Neural crest cell (in vitro differentiated cells): ENCODE measurements at places on chromosomes 1 and 21.

- DNase-seq, result no peak
Observed at GRCh38 chr1:177010211-177010825, 154.2 kb downstream of the ASTN1 start.

DNA sequence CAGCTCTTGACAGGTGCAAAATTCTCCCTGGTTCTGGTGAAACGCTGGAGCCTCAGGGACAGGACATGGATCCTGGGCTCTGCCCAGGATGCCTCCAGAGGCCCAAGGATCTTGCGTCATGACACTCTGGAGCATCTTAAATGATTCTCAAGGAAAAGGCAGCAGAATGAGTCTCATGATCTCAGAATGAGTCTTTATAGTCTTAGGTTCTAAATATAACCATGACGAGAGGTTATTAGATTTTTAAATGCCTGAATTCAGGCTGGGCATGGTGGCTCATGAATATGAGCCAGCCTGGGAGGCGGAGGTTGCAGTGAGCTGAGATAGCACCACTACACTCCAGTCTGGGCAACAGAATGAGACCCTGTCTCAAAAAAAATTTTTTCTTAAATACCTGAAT lies 55.5 kb downstream of the ECE1 start:
- no peak for DNase-seq

GRCh38 chr1:74427681-74428080 lies 84.7 kb downstream of the LRRC53 start:
- DNase-seq, result no peak

GRCh38 chr1:109995536-109995935 lies 11.0 kb downstream of the AHCYL1 start:
- DNase-seq, result no peak

GRCh38 chr1:55195521-55196233 lies 19.5 kb downstream of the USP24 start:
- DNase-seq, result no peak

DNA sequence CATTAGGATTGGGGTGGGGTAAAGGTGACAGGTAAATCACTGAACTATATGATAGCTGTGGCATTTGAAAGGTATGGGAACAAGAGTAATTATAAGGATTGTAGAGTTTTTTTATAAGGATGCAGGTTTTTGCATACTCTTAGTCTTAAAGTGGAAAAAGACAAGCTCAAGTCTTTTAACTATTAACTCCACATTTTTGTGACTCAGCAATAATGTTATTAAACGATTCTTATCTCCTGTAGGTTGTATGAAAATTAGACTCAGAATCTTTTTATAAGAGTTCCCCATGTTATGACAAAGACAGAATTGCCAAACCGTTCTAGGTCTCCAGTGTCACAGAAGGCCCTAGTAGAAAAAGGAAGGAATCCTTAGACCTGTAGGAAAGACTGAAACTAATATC lies 49.9 kb upstream of the TTLL7 start:
- no peak for DNase-seq

DNA sequence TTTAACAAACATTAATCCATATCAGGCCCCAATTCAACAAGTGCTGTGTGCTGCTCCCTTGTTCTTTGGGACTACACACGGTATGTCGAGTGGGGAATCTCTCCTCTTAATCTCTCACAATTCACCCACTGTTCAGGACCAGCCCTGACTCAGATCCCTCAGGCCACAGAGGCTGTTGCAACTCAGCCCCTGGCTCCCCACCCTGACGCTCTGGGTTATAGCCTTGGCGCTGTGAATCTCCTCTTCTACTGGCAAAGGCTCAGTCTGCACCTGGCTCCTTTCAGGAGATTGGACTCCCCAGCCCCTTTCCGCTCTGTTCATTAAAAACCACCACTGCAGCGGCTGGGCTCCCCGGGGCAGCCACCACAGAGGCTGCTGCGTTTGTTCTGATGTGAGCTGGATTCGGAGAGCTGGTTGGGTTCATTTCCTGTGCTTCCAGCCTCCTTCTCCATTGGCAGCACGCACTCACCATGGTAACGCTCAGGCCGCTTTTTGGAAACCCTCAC lies 13.0 kb downstream of the CAPN8 start:
- peak; percentile 10 for DNase-seq
